AG04450 (cell line): ENCODE measurements at places on chromosomes 1 and 21. TPM values are rescaled to one million over a fixed set of nuclear protein-coding genes. Genes with fewer than 3 reads are reported as not detected.

Gene SUSD4
- 0.12 and 0.29 TPM in 2 replicates for polyA plus RNA-seq

GRCh38 chr1:243962541-243962940 lies 88.5 kb upstream of the ZBTB18 start:
- no peak for DNase-seq

DNA sequence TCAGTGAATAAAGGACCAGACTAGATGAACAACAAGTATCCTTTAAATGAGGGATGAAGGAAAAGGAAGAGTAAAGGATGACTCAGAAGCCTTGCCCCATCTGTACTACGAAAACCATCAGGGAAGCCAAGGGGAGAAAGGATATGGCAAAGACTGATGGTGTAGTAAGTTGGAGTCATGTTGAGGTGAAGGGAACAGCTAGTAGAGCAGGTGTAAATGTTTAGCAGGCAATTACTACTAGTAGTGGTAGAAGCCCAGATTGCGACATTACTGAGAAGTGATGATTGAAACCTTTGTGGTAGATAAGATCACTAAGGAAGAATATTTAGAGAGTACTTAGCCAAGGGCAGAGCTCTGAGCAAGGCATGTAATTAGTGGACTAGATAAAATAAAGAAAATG lies 84.0 kb downstream of the PHTF1 start:
- DNase-seq: no peak

GRCh38 chr21:42387164-42387563 lies 8.7 kb downstream of the TMPRSS3 start:
- DNase-seq: no peak

GRCh38 chr1:41919764-41920397 lies 1.2 kb upstream of the HIVEP3 start:
- no peak for DNase-seq

Gene TMIGD3
- polyA plus RNA-seq: 0.11 TPM in 1 of 2 replicates, not detected in the other

Gene RGS5
- 11.3 and 13.8 TPM in 2 replicates for polyA plus RNA-seq

Gene CCDC27
- polyA plus RNA-seq: not detected in 2 replicates

DNA sequence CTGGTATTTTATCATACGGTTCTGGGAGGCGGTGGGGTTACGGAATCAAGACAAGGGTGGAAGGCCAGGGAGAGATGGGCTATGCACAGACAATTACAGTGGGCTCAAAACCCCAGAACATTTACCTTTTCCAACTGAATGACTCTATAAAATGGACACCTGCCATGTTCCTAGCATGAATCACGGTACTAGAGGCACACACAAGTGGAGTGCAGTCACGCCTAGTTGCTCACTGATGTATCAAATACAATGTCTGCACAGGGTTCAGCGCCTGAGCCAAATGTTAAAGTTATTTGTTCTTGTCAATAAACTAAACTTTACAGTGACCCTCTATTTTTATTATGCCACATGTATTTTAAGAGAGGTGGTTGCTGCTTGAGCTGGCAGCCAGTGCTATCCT lies 121.4 kb downstream of the ATG4C start:
- DNase-seq: no peak
